ENCODE measurements at places on chromosomes 7 and 10.

DNA sequence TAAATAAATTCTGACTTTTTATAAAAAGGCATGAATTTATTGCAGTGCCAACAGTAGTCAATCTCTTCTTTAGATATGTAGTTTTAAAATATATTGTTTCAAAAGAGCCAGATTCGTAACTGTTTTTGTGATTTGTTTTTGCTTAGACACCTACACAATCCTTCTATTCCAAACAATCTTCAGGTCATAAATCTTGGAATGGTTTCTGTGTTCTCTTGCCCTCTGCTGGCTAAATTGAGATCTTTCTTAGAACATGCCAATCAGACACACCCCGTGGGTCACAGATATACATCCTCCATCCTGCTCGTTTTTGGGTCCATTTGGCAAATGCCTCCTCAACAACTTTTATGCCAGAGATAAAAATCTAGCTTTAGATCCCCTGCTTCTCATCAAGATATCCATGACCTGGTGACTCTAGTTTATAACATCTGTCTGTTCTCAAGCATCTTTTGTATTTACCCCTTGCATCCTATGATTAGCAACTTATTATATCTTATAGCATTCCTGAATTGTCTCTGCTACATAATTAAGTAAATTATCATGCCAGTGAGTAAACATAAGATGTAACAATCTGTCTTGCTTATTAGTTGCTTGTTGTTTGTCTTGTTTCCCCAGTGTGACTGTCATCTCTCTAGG is 35.3 kb upstream of the IFRD1 start:
- no peak for DNase-seq

DNA sequence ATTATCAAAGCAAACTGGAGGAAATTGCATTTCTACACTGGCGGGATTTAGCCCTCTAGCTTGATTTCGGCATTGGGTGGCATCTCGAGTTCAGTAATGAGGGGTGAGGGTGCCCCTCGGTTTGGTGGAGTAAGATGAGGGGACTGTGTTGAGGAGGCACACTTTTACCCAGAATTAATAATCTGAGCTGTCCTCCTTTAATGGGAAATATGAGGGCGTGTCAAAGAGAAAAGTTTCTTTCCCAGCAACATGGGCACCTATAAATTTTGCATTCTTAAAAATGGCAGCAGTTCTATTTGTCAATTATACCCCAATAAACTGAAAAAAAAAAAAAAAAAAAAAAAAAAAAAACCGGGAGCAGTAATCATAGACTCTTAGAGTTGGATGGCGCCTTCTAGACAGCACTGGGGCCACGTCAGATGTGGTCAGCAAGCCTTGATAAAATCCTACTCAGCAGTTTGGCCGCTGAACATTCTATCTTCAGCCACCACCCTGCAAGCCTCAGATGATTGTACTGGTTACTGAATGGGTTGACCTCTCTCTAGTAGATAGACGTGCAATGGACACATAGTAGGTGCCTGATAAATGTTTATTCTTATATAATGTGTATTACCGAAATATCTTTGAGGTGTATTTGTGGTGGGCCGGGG is 931 bp downstream of the PAPSS2 start:
- DNase-seq, result no peak

GRCh38 chr7:81482600-81483186 is 287.2 kb downstream of the HGF start:
- DNase-seq, result no peak

- no peak for DNase-seq
Observed at GRCh38 chr7:112292162-112292561, 85.7 kb downstream of the ZNF277 start.

- DNase-seq, result no peak
Observed at GRCh38 chr10:85900061-85900460, 466.5 kb downstream of the GRID1 start.

- DNase-seq, result no peak
Observed at GRCh38 chr10:79088176-79088575, 19.4 kb downstream of the ZMIZ1 start.

DNA sequence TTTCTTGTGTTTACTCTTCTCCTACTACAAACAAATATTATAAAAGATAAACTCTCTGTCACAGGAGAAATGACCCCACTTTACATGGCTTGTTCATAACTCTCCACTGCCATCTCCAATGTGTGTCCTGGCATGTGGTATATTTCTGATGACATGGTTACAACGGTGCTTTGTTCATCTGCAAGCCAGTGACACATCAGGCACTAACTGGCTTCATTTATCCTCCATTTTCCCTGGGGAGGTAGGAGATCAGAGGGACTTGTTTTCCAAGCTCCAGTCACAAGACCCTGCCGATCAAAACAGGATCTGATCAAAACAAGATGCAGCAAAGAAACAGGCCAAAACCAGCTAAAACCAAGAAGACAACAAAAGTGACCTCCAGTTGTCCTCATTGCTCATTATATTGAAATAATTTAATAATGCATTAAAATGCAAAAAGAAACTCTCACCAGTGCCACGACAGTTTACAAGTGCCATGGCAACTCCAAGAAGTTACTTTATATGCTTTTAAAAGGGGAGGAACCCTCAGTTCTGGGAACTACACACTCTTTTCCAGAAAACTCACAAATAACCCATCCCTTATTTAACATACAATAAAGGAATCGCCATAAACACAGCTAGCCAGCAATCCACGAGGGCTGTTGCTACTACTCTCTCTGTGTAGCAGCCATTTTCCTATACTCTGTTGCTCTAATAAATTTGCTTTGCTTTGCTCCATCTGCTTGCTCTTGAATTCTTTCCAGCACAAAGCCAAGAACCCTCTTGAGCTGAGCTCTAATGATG is 224.2 kb downstream of the XPNPEP1 start:
- no peak for DNase-seq

DNA sequence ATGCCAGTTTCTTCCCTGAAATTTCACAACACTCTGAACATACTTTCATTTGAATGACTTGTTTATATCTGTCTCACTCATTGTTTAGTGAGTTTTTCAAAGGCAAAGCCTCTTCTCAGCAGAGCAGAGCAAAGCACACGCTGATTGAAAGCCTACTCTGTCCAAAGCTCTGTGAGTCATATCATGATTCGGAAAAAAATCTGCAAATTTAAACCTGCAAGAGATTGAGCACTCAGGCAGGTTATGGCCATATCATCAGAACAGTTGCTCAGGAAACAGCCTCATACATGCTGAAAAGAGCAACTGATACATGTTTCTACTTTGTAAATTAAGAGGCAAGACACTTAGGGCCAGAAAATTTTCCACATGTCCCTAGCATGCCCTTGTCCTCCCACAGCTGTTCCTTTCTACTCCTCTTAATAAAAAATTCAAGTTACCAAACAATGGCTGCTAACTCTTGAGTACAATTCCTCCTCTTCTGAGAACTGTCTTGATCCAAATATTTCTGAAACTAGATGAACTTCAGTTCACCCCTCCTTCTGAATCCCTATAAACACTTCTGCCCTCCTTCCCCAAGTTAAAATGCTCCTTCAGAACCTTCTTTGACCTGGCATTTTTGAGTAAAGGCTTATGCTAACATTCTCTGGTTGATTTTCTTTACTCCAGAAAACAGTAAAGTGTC is 140.6 kb upstream of the HPS1 start:
- no peak for DNase-seq

DNA sequence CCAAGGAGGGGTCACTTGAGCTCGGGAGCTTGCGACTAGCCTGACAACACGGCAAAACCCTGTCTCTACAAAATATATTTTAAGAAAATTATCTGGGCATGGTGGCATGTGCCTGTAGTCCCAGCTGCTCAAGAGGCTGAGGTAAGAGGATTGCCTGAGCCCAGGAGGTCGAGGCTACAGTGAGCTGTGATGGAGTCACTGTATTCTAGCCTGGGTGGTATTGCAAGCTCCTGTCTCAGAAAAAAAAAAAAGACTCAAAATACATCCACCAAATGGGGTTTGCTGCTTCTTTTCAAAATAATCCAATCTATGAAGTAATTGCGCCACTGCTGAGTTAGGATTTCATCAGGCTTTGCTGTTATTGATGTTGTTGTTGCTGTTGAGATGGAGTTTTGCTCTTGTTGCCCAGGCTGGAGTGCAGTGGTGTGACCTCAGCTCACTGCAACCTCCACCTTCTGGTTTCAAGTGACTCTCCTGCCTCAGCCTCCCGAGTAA is 11.1 kb upstream of the VIM start:
- no peak for DNase-seq

DNA sequence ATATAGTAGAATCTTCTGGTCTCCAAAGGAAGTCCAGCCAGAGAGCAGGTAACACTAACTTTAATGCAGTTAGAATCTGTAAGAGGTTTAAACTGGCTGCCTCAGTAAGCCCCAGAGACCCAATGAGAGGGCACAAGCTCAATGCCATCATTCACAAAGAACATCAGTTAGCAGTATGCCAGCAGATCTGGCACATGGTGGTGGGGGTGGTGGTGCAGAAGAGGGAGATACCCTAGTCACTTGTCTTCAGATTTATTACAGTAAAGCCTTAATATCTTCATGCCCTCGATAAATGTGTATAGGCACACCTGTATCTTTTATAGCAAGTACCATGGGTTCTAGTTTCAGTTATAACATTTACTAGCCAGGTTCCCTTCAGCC is 86.2 kb downstream of the SORBS1 start:
- DNase-seq, result no peak

DNA sequence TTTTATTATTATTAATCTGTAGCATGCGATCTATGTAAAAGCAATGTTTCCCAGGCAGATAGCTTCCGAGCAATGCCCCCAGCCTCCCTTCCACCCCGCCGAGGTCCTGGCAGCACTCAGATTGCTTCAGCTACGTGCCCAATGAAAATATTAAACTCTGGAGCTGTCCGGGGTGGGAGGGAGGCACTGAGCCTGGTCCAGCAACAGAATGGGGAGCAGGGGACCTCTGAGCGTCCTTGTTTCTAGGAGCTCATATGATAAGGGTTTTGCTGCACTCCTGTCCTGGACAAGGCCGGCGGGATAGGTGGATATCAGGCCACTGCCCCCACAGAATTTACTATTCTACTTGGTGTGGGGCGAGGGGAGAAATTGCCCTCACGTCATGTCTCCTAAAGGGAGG is 44.5 kb upstream of the CDK1 start:
- DNase-seq, result no peak

- no peak for DNase-seq
Observed at GRCh38 chr7:140390466-140391190, 7.7 kb downstream of the SLC37A3 start.

- no peak for DNase-seq
Observed at GRCh38 chr7:40300146-40300670, 165.4 kb downstream of the SUGCT start.

DNA sequence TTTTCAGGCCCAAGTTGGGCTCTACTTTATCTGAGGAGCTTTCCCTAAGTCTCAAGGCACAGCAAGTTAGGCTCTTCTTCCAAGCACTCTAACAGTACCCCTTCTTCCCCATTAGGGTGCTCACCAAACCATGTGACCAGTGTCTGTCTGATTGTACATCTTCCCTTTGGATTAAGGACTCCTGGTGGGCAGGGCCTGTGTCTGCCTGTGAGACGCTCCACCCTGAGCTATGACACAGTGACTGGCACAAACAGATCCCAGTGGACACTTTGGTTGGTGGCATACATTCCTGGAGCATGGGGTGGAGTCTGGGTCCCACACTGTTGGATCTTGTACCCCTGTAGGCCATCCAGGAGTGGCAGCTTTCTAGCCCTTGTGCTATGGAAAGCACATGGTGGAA is 23.8 kb downstream of the PLPP4 start:
- no peak for DNase-seq

GRCh38 chr7:119761776-119762175 is 511.2 kb upstream of the KCND2 start:
- DNase-seq, result no peak

- DNase-seq, result peak; percentile 33
Observed at GRCh38 chr10:114499630-114500190, 95.4 kb upstream of the AFAP1L2 start.

- DNase-seq, result no peak
Observed at GRCh38 chr10:38127812-38128211, 33.7 kb downstream of the ZNF37A start.

- no peak for DNase-seq
Observed at GRCh38 chr10:15856328-15857015, 3.8 kb downstream of the MINDY3 start.

DNA sequence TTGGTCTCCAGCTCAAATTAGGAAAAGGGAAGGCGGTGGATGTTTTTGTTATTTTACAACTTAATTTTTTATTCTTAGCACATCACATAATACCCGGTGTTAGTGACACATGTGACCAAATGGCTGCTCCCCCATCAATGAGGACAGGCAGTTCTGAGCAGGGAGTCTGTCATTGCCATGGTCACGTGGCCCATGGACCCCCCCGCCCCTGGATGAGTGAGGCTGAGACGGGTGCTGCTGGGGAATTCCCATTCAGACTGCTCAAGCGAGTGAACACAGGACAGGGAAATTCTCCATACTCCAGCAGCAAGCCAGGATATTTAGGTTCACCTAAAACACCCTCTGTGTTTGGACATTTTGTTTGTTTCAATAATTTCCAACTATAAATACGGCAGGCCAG is 34.7 kb upstream of the SLC35B4 start:
- DNase-seq, result no peak

DNA sequence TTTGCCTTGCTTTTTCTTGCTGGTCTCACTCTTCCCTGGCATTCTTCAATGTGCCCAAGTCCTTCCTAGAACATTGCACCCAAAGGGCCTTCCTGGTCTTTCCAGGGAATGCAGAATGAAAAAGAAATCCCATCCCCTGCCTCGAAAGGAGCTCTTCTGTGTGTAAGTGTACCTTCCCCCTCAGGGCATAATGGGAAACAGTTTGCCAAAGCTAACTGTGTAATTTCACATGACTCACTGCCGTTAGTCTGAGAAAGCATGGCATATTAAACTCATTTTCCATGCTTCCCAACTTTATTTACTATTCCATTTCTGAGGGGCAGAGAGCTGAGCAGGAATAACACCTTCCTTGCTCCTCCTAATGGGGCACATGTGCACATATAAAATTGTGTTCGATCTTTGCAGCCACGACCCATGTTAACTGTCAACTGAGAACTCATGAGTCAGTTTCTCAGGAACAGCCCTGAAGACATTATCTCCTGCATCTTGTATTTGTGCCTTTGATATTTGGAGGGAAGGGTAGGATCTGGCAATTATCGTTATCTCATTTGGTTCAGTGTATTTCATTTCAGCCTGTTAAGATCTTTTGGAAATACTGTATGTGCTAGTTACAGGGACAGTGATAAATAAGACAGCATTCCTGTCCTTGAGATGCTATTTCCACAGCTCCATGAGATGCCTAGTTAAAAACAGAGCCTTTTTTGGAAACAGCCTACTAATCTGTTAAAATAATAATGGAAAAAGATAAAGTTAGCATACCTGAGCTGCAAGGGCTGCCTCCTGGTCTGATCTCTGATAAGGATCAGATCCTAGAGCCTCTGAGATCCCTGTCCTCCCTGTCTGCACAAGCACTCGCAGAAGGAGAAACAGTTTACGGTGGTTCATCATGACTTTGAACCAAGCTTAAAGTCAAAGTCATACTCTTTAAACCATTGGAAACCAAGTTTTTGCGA is 42.3 kb downstream of the IKZF1 start:
- DNase-seq, result no peak
